ENCODE measurements at places on chromosomes 12 and 14.
A peak's percentile ranks its signal among the peaks of the same experiment; 100 is the strongest.

GRCh38 chr14:104530646-104531045, 48.9 kb upstream of the C14orf180 start:
- DNase-seq: no peak

GRCh38 chr14:56056031-56056430, 62.2 kb upstream of the PELI2 start:
- no peak for DNase-seq

DNA sequence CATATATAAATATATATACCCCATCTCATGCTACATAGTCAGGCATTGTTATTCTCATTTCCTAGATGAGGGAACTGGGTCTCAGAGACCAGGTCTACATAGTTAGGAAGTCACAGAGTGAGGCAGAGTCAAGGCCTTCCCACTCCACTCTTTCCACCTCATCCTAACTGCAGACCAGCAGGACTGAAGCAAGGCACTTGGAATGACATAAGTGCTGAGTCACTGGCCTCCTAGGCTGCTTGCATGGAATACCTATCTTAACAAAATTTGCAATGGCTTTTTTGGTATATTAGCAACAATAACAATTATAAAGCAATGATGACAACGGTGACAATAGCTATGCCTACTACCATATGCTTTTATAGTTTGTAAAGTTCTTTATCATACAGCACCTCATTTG, 5.4 kb upstream of the ANO4 start:
- DNase-seq: no peak

DNA sequence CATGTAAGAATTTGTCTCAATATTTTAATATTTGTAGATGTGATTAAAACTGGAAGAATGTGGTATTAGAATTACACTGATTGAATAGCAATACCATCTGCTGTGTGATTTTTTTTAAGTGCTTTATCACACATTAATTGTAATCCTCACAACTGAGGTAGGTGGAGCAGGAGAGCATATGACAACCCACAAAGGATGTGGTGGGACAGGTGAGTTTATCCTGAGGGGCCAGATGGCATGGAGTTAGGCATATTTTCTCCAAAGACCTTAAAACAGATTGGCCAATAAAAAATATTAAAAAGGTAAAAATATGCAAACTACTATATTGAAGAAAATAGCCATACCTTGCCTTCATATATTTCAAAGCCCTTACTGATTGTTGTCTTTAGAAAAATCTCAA, 7.8 kb downstream of the LRRC10 start:
- DNase-seq: no peak

GRCh38 chr12:56087220-56087619, 7.3 kb downstream of the ERBB3 start:
- DNase-seq: peak; percentile 97

DNA sequence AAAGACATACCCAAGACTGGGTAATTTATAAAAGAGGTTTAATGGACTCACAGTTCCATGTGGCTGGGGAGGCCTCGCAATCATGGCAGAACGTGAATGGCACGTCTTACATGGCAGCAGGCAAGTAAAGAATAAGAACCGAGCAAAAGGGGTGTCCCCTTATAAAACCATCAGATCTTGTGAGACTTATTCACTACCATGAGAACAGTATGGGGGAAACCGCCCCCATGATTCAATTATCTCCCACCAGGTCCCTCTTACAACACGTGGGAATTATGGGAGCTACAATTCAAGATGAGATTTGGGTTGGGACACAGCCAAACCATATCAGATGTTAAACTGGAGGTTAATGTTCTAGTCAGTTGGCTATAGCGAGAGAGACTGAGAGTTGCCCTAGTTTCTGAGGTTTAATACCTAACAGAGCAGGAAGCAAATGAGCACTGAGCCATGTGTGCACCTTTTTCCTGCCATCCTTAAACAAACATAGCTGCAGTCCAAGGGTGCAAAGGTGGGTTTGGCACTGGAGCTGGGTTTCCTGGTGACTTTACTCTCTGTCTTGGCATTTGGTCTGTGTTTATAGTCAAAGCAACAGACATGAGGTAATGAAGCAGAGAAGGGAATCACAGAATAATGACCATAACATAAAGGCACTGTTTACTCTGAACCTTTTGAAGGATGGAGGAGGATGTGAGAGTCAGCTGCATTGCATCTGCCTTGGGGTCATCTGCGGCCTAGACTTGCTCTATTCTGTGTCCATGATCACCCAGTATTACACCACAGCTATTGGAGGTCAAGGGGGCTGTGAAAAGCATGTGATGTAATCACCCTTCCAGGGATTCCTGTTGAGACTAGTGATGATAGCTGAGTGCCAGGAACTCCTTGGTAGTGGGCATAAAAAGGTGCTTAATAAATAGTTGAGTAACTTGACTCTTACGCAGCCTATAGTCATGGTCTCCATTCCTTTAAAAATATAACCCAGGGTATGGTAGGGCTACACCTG, 83.6 kb upstream of the USP44 start:
- peak; percentile 75 for DNase-seq

- no peak for DNase-seq
These were observed 81.7 kb downstream of the CPNE8 start for GRCh38 chr12:38823738-38824137.

GRCh38 chr12:114293073-114293472, 112.9 kb downstream of the TBX5 start:
- DNase-seq: no peak

- DNase-seq: no peak
These were observed 36.5 kb downstream of the TDP1 start for GRCh38 chr14:89992273-89992672.

DNA sequence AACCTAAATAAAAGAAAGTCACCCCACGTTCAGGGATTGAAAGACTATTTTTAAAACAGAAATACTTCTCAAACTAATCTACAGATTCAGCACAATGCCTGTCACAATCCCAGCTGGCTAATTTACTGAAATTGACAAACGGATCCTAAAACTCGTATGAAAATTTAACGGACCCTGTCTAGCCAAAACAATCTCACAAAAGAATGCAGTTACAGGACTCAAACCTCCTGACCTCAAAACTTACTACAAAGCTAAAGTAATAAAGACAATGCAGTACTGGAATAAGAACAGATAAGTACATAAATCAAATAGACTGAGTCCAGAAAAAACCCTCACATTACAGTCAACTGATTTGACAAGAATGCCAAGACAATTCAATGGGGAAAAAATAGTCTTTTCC, 48.8 kb downstream of the IPO8 start:
- DNase-seq: no peak

DNA sequence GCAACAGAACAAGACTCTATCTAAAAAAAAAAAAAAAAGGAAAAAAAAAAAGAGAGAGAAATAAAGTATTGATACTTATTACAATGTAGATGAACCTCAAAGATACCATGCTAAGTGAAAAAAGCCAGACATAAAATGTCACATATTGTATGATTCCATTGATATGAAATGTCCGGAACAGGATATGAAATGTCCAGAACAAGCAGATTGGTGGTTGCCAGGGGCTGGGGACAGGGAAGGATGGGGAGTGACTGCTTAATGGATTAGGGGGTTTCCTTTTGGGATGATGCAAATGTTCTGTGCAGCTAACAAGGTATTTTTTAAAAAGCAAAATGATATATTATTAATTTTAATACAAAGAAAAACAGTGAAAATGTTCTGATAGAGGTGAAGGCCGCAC, 5.0 kb downstream of the HVCN1 start:
- no peak for DNase-seq

DNA sequence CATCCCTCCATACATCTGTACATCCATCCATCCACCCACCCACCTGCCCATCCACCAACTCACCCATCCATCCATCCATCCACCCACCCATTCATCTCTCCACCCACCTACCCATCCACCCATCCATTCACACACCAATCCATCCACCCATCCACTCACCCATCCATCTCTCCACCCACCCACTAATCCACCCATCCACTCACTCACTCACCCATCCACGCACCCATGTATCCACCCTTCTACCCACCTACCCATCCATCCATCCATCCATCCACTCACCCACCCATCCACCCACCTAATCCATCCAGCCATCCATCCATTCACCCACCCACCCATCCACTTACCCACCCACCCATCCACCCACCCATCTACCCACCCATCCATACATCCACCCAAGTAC, 16.2 kb downstream of the GALNT9 start:
- no peak for DNase-seq

DNA sequence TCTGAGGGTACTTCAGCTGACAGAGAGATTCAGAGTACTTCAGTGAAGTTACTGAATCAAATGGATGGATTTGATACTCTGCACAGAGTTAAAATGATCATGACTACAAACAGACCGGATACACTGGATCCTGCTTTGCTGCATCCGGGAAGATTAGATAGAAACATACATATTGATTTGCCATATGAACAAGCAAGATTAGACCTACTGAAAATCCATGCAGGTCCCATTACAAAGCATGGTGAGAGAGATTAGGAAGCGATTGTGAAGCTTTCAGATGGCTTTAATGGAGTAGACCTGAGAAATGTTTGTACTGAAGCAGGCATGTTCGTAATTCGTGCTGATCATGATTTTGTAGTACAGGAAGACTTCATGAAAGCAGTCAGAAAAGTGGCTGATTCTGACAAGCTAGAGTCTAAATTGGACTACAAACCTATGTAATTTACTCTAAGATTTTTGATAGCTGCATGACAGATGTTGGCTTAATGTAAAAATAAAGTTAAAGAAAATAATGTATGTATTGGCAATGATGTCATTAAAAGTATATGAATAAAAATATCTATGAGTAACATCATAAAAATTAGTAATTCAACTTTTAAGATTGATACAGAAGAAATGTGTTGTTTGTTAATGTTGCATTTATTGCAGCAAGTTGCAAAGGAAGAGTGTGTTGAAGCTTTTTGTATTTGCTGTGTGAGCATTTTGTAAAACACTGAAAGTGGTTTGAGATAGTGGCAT, 136.1 kb upstream of the RAP1B start:
- no peak for DNase-seq

GRCh38 chr12:25623816-25624215, 70.7 kb upstream of the LMNTD1 start:
- no peak for DNase-seq

GRCh38 chr12:51217133-51217967, 512 bp downstream of the POU6F1 start:
- DNase-seq: peak; percentile 57

GRCh38 chr14:38074754-38075153, 132.9 kb upstream of the SSTR1 start:
- DNase-seq: peak; percentile 19

DNA sequence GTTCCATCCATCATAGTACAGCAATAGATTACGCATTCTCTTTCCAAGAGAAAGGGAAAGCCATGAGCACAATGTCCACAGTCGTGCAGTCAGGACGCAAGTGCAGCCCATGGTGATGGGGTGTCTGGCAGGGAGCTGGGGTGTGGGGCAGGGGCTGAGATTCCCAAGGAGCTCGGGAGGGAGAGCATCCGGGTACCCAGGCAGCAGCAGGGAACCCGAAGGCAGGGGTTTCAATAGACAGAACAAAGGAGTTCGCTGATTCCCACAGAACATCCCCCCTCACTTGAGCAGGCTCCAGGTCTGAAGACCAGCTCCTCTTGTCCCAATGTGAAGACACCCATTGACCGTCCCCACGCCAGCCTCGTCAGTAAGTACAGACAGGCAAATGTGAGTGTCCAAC, 13.5 kb downstream of the ANHX start:
- no peak for DNase-seq

DNA sequence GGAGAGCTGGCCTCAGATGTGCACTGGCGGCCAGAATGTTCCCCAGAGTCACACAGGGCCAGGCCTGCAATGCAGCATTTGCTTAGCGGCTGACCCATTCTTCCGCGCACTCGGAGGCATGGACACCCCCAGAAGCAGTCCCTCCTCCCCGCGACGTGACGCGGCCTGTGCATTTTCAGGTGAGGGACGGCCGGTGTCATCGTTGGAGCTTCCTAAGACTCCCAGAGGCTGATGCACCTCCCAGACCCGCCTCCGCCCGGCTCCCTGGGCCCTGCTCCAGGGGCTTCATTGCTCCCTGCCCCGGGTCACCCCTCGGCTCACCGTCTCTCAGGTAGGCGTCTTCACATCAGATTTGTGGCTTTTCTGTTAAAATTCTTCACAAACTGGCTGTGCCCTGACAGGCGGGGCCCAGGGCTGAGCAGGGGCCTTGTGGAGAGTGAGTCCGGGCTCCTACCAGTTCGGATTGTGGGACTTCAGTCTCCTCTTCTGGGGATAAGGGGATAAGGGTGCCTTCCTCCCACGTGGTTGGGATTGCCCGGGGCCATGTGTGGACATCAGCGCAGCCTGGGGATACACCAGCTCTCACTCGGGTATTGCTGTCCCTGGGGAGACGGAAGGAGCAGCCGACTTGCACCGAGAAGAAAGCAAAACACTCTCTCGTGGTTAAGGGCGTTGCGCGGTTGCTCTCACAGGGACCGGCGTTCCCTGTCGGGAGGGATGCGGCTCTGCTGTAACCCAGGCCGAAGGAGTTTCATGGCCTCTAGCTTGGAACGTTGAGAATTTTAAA, 249.1 kb downstream of the ADGRD1 start:
- no peak for DNase-seq

- DNase-seq: no peak
These were observed 751.3 kb downstream of the SLC6A15 start for GRCh38 chr12:84161296-84161695.

- DNase-seq: peak; percentile 71
These were observed 22.6 kb upstream of the PKP2 start for GRCh38 chr12:32918890-32919801.

DNA sequence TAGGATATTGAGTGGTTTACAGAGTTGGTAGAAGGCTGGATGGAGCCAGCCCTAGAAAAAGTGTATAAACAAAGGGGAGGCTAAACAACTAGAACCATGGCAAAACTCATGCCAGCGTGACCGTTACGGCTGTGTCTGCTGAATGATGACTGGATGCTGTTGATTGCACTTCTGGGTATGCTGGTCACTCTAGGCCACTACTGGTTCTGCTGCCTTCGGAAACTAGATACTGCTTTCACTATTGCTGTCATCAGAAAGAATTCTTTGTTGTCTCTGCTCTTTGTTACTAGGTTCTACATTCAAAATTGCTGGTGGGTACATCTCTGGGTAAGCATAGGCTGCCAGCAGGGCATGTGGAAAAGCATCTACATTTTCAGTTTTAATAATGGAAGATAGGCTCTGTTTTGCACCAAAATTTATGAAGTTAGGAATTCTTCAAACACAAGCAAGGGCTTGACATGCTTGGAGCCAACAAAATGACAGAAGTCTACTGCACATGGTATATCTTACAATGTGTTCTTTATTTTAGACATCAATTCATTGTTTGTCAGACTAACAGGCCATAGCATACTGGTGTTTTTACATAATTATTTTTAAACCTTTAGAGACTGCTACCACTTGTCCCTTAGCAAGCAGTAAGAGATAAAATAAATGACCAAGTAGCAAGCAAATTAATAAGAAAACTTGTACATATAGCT, 15.4 kb downstream of the MON2 start:
- peak; percentile 9 for DNase-seq

DNA sequence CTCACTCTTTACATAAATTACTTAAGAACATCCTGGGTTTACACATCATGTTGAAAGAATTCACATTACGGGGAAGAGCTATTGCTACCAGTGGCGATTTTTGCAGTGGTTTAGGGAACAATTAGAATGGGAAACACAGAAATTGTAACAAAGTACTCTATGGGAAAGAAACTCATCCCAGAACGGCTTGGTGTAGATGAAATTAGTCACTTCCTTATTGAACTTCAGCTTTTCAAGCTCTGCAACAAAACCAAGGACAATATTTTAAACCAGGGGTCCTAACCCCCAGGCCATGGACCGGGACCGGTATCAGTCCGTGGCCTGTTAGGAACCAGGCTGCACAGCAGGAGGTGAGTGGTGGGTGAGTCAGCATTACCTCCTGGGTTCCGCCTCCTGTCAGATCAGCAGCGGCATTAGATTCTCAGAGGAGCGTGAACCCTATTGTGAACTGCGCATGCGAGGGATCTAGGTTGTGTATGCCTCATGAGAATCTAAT, 32.3 kb upstream of the FICD start:
- no peak for DNase-seq

Data from stomach (tissue), 19 donors.